NCI-H748 treated with DMSO at 0.1 percent for 48 hours (cell line): ENCODE measurements at places on chromosomes 1 and 21.

- no peak for DNase-seq
These were observed 97.3 kb downstream of the USP25 start for GRCh38 chr21:15826908-15827601.

DNA sequence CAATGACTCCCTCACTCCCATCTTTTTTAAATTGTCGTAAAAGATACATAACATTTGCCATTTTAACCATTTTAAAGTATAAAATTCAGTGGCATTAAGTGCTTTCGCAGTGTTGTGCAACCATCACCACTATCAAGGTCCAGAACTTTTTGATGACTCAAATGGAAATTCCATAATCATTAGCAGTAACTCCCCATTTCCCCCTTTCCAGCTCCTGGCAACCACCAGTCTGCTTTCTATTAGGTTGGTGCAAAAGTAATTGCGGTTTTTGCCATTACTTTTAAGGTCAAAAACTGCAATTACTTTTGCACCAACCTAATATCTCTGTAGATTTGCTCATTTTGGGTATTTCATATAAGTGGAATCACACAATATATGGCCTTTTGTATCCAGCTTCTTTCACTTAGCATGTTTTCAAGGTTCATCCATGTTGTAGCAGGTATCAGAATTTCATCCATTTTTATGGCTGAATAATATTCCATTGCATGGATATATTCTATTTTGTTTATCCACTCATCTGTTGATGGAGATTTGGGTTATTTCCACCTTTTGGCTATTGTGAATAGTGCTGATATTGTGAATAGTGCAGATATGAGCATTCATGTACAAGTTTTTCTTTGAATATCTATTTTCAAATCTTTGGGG lies 159.7 kb downstream of the HIVEP3 start:
- DNase-seq: no peak

- no peak for DNase-seq
These were observed 19.7 kb upstream of the GNG4 start for GRCh38 chr1:235669277-235669676.

GRCh38 chr1:206944703-206945102 lies 1.6 kb downstream of the PIGR start:
- DNase-seq: no peak

DNA sequence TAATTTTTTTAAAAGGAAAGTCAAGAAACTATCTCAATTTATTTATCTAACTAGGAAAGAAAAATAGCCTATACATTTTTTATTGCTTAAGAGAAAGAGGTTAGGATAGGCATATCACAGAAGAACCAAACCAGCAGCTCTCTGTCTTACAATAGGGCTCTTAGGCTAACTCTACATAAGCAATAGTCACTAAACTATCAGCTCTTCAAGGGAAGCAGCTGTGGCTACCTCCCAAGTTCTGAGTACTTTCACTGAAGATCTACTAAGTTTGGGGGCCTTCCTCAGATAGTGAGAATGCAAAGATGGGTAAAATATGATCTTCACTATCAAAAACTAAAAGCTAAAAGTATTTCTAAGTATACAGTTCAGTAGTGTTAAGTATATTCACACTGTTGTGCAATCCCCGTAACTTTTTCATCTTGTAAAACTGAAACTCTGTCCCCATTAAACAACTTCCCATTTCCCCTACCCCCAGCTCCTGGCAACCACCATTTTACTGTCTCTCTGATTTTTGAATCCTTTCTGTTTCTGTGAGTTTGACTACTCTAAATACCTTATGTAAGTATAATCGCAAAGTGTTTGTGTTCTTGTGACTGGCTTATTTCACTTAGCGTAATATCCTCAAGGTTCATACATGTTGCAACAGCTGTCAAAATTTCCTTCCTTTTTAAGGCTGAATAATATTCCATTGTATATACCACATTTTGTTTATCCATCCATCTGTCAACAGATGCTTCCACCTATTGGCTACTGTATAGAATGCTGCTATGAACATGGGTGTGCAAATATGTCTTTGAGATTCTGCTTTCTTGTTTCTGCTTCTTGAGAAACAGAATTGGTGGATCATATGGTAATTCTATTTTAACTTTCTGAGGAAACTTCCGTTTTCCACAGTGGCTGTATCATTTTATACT lies 73.3 kb downstream of the ACBD6 start:
- no peak for DNase-seq

DNA sequence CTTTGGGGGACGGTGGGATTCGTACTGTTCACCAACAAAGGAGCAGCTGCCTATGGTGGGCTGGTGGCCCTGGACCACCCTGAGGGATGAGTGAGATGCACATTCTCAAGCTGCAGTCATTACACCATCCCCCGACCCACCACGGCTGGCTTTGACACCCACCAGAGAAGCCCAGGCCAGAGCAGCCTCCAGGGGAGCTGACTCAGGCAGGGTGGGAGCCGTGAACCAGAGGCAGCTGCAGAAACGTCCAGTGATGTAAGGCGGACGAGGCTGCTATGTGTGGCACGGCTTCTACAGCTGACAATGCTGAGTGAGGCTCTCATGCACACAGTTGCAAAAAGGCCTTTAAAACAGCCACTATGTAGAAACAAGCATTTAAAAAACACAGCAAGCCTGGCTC lies 40.1 kb downstream of the CHAF1B start:
- no peak for DNase-seq

- no peak for DNase-seq
These were observed 91.1 kb downstream of the NIBAN1 start for GRCh38 chr1:184882957-184883815.

- DNase-seq: no peak
These were observed 100.3 kb downstream of the KCNJ15 start for GRCh38 chr21:38356883-38357625.

- DNase-seq: no peak
These were observed 5.6 kb downstream of the CAMK2N1 start for GRCh38 chr1:20480243-20480944.

- DNase-seq: no peak
These were observed 13.6 kb upstream of the DISP3 start for GRCh38 chr1:11465307-11465706.

DNA sequence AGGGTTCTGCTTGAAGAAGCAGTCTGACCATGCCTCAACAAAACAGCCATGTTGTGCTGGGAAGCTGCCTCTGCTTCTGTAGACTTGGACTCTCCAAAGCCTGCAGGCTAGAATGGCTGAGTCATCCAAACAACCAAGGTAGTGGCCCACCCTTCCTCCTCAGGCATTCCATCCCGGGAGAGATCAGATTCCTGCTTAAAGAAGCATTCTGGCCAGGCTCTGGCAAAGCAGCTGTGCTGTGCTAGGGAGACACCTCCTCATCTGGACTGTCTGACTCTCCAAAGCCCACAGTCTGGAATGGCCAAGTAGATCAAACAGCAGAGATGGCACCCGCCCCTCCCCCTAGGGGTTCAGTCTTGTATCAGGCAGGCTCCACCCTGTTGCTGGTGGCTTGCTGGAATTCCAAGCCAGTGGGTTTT lies 38.3 kb upstream of the F3 start:
- no peak for DNase-seq

DNA sequence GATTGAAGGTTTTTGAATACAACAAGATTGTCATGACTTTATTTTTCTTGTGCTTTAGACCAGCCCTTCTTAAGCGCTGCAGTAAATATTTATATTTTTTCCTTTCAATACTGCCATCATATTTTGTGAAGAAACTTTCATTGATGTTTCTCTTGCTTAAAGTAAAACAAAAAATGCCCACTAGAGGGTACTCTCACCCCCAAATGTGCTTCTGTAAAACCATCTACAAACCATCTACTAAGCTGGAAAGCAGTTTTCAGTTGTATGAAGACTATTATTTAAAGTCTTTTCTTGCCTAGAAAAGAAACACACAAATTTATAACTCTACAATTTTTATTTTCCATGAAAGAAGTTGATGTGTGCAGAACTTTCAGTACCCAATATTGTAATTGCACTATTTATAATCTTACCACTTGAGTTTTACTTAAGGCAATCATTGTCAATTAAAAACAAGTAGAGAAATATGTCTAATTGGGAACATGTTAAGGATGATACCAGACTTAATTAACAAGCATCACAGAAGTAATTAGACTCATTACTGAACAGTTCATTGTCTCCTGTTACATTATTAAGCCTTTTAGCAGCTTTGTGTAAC lies 10.7 kb downstream of the LEPR start:
- no peak for DNase-seq

DNA sequence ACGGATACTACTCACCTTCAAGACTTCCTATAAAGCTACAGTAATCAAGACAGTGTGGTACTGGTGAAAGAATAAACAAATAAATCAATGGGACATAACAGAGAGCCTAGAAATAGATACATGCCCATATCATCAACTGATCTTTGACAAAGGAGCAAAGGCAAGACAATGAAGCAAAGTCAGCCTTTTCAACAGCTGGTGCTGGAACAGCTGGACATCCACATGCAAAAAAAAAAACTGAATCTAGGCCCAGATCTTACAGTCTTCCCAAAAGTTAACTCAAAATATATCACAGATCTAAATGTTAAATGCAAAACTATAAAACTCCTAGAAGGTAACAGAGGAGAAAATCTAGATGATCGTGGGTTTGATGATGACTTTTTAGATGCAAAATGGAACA lies 170.3 kb downstream of the MIS18A start:
- DNase-seq: no peak

- no peak for DNase-seq
These were observed 298.7 kb upstream of the ESRRG start for GRCh38 chr1:217021956-217022355.

GRCh38 chr1:241591317-241591716 lies 48.9 kb downstream of the CHML start:
- DNase-seq: no peak

DNA sequence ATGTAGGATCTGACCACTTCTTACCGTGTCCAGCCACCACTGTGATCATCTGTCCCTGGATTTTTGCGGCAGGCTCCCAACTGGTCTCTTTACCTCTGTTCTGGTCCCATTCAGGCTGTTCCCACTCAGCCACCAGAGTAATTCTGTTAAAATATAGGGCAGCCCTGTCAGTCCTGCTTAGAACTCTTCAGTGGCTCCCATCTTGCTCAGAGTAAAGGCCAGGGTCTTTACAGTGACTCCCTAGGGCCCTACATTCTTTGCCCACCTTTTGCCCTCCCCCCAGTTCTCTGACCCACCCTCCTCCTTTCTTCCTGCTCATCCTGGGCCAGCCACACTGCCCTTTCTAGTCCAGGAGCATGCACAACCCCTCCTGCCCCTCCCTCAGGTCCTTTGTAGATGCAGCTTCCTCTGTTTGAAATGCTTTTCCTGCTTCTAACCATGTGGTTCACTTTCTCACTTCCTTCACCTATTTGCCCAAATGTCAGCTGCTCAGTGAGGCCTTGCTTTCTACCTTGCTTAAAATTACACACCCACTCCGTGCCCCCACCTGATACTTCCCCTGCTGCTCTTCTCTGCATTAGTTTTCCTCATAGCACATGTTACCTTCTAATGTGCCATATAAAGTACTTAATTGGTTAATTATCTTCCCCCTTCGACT lies 7.8 kb downstream of the UBIAD1 start:
- DNase-seq: no peak

DNA sequence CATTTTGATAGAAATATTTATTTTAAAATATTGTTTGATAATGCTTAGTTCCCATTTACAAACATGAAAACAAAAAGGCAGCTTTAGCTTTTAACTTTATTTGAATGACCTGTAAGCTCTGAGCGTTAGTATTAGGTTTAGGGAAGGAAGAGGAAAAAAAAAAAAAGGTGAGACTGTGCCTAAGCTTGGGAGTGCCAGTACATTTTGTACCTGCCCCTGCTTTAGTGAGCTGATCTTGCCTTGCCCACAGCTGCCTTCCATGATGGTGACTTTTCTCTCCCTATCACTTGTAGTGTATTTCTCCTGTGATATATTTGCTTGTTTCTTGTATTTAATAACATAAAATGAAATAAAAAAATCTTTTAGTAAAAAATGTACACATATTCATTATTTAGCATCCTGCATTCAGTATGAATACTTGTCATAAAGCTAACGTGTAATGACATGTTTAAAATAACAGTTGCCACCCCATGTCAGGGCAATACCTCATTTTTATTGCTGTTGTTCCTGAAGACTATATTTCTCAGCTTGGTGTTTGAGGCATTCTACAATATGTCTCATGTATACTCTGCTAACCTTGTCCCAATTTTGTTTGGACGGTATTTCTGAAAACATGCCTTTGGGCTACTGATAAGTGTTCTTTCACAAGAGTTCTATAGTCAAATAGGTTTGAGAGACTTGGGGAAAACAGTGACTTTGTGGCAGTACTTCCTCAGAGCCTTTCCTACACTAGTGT lies 76.3 kb downstream of the NEK7 start:
- DNase-seq: no peak

DNA sequence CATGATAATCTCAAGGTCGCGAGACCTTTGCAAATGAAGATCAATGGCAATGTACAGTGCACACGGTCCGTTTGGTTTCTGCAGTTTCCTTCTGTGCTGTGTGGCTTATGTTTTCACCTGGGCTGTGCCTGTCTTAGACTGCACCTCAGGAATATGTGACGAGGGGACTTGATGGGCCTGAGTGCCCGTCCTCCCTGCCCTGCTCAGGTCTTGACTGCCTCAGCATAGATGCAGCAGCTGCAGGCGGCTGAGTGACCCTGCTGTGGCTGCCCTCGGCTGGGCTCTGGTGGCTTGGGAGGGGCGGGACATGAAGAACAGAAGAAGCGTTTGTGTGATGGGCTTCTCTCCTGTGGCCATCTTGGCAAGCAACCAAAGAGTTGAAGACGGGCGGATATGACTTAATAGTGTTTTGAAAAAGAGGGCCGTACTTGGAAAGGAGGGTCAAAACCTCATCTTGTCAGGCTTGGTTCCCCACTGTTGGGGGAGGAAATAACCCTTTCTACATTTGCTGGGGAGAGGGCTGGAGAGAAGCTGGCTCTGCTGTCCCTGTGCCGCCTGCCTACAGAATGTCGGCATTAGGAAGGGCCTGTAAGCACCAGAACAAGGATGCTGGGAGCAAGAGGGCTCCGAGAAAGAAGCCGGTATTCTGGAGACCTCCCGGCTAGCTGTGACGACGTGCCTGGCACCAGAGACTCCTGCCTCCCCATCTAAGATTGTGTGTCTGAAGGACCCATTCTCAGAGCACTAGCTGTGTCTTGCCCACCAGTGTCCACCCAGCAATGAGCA lies 7.1 kb downstream of the MYBPHL start:
- no peak for DNase-seq

DNA sequence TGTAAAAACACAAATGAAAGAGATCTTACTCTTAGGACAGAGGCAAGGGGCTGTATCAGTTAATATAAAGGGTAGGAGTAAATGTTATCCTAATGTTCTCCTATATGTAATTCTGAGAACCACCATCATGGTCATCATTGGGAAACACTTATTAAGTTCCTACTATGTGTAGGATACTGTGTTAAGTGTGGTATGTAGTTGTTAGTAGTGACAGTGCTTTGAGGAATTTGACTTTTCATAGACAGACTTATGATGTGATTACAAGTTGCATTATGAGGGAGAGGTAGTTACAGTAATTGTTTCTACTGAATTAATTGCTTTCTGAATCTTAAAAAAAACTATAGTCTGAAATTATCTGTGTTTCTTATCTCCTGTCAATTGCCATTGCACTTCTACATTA lies 51.8 kb upstream of the PGD start:
- no peak for DNase-seq

GRCh38 chr1:17170571-17170970 lies 34.4 kb upstream of the PADI1 start:
- no peak for DNase-seq
